ENCODE measurements at places on chromosomes 2 and 18. TPM values are rescaled to one million over a fixed set of nuclear protein-coding genes. Genes with fewer than 3 reads are reported as not detected.

DNA sequence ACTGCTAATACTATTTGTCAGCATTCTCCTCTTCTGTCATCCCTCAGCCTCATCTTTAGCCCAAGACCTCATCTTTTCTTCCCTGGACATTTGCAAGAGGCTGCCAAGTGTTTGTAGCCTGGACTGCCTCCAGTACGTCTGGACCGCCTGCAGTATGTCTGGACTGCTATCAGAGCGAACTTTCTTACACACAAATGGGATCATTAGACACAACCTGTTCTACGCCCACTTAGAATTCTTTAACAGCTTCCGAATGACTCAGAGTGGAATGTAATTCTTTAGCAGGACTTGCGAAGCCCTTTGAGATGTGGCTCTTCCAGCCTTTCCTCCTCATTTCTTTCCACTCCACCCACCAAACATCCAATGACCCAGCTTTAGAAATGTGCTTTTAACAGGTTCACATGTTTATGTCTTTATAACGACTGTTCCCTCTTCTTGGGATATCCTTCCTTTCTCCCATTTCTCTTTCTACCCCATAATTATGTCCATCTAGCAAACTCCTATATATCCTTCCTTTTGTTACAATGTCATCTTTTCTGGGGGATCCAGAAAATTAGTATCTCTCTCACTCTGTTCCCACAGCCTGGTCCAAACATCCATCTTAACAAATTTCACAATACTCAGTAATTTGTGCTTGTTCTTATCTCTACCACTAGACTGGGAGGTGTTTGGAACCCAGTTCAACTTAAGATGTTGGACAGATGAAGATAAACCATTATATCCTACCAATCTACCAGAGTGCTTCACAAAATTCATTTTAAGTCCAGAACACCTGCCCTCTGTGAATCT lies 171.3 kb upstream of the PGAP1 start:
- H3K36me3 ChIP-seq = peaks cover 21% of the 10 kb centered on the region
- no peak for DNase-seq
- peaks cover 21% of the 10 kb centered on the region for H3K4me1 ChIP-seq
- peak overlapping the region; percentile 21 for H3K27ac ChIP-seq

The ST6GAL2 gene
- not detected for total RNA-seq

GRCh38 chr2:198657512-198658121 lies 800.1 kb downstream of the SATB2 start:
- H3K4me1 ChIP-seq = no peaks in the 10 kb centered on the region
- no peak overlapping the region for H3K4me3 ChIP-seq
- H3K27me3 ChIP-seq = no peaks in the 10 kb centered on the region

DNA sequence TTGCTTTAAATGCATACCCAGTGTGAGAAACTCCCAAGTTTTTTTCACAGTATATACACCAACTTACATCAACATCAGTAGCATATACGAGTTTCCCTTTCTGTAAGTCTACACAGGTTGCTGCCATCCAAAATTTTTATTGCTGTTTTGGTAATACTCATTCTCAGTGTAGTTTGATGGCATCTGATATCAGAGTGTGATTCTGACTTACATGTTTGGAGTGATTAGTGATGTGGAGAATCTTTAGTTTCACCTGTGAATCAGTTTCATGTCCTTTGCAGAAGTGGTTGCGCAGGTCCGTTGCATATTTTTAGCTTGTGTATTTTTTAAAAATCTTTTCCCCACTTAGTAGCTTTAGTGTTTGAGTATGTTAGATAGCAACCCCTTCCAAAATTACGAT lies 50.1 kb downstream of the CCDC74A start:
- H3K27me3 ChIP-seq = peaks cover 22% of the 10 kb centered on the region
- H3K36me3 ChIP-seq = no peaks in the 10 kb centered on the region
- H3K27ac ChIP-seq = no peak overlapping the region

DNA sequence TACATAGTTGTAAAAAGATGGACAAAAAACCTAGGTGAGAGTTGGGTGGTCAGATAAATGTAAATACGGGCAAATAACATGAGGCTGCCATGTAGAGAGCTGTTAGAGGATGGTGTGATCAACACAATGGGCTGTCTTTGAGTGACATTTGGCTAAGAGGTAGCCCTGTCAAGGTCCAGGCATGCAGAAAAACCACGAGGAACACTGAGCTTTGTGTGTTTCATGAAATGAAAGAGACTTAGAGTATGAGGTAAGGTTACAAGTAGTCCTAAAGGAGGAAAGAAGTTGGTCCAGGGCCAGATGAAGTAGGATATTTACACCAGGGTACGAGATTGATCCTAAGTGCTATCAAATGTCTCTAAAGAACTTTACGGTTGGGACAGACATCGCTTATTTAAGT lies 160.9 kb downstream of the RDH14 start:
- no peak overlapping the region for H3K27ac ChIP-seq
- peaks cover 10% of the 10 kb centered on the region for H3K27me3 ChIP-seq
- DNase-seq = no peak

DNA sequence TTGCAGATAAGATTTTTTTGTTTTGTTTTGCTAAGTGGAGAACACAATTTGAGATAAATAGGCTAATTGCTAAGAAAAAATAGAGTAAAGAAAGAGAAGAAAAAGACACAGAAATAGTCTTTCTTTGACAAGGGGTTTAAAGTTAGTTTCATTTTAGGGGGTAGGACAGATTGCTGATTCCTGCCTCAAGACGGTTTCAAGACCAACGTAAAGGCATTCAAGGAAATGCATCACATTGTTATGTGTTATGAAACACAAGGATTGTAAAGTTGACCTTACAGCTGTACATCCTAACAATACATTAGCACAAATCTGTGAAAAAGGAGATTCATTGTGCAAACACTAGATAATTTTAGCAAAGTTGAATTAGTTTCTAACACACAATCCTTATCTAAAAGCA lies 22.7 kb upstream of the ETAA1 start:
- no peak overlapping the region for H3K4me3 ChIP-seq
- no peak for DNase-seq
- peaks cover 12% of the 10 kb centered on the region for H3K27me3 ChIP-seq
- H3K4me1 ChIP-seq = peaks cover 2% of the 10 kb centered on the region
- peaks cover 3% of the 10 kb centered on the region for H3K36me3 ChIP-seq

- H3K4me1 ChIP-seq = peaks cover 37% of the 10 kb centered on the region
- H3K36me3 ChIP-seq = peaks cover 7% of the 10 kb centered on the region
- H3K4me3 ChIP-seq = peak overlapping the region; percentile 77
- peak overlapping the region; percentile 81 for H3K27ac ChIP-seq
- peak; percentile 67 for DNase-seq
Measured at GRCh38 chr2:230942920-230943896, 18.2 kb upstream of the GPR55 start.

The VIT gene
- total RNA-seq = not detected

The CCDC121 gene
- total RNA-seq = 0.68 TPM

The REG3G gene
- not detected for total RNA-seq

DNA sequence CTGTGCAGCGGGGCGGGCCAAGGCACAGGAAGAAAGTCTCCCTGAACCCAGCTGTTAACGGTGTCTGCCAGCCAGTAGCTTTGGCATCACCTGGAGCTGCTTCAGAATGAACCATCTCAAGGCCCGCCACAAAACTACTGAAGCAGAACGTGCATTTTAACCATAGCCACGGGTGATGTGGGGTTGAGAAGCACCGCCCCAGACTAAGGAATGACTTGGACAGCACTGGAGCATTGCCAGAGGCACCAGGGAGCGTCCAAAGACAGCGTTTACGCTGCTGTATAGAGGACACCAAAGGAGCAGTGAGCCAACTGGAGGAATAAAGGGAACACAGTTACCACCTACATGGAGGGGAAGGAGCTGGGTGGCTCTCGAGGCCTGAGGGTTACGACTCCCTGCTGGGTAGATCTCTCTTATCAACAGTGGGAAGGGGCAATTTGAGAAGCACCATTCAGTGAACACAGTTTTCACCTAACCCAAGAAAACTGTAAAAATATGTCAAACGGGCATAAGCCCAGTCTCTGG lies 28.4 kb upstream of the LONRF2 start:
- peaks cover 24% of the 10 kb centered on the region for H3K27me3 ChIP-seq
- H3K4me3 ChIP-seq = no peak overlapping the region
- H3K4me1 ChIP-seq = no peaks in the 10 kb centered on the region
- DNase-seq = no peak
- no peaks in the 10 kb centered on the region for H3K36me3 ChIP-seq

DNA sequence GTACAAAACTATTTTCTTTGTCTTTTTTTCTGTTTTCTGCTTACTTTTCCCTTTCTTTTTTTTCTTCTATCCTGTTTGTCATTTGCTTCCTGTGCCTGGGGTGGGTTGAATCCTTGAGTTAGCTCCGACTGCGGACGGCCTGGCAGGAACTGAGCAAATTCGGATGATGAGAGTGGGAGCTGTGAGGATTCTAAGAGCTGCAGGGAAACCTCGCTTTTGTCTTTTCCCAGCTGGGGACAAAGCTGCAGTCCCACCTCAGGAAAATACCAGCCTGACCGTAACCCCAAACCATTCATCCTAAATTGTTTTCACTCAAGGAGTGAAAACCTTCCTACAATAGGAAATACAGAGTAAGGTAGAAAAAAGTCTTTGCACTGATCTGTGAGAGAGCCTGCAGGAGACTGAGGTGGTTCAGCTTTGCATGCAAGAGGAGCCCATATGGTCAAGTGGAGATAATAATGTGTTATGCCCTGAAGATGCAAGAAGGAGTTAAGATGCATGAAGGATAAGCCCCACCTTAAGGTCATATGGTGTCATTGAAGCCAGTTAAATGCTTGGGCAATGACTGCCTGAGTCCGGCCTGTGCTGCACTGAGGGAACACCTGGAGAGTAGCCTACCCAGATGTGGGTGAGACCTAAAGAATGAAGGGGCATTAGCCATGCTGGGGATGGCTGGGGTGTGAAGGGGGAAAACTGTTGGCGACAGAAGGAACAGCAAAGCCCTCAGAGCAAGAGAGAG lies 31.7 kb upstream of the ARL4C start:
- H3K4me3 ChIP-seq = no peak overlapping the region
- no peaks in the 10 kb centered on the region for H3K4me1 ChIP-seq
- H3K36me3 ChIP-seq = no peaks in the 10 kb centered on the region
- peaks cover 7% of the 10 kb centered on the region for H3K27me3 ChIP-seq
- no peak for DNase-seq

The C2orf80 gene
- total RNA-seq = not detected
